ENCODE measurements at places on chromosomes 7 and 10. TPM values are rescaled to one million over a fixed set of nuclear protein-coding genes. Genes with fewer than 3 reads are reported as not detected.

The ZNF33B gene
- total RNA-seq = 17.4 TPM

The RASSF4 gene
- 11.0 TPM for total RNA-seq

The THSD7A gene
- total RNA-seq = 0.30 TPM

The ACBD7 gene
- total RNA-seq = 0.23 TPM

The FAM221A gene
- 4.8 TPM for total RNA-seq

The PTPRN2 gene
- 0.11 TPM for total RNA-seq

The SCART1 gene
- total RNA-seq = 1.3 TPM

The LRGUK gene
- 0.08 TPM for total RNA-seq
